Hepatocyte (in vitro differentiated cells): ENCODE measurements at places on chromosomes 6 and 20. TPM values are rescaled to one million over a fixed set of nuclear protein-coding genes. Genes with fewer than 3 reads are reported as not detected.

DNA sequence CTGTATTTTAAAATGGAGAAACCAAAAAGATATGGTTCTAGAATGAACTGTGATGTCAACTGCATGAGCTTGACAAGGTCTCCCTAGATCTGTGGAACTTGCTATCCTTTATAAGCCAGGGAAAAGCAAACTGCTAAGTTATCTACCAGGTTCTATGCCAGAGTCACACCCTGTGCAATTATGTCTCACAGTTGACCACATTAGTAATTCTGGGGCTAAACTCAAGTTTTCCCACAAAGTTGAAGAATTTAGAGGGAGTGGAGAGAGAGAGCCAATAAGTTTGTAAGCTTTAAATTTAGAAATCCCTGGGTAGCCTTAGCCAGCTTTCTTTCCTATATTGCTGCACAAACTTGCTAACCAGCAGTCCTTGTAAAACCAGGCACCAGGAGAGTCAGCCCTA lies 407.0 kb upstream of the SASH1 start:
- H3K4me3 ChIP-seq, result no peak overlapping the region
- H3K36me3 ChIP-seq, result no peaks in the 10 kb centered on the region
- H3K27ac ChIP-seq, result no peak overlapping the region
- no peaks in the 10 kb centered on the region for H3K27me3 ChIP-seq
- DNase-seq, result no peak

GRCh38 chr6:14280006-14280510 lies 162.5 kb downstream of the CD83 start:
- no peak for DNase-seq

- no peaks in the 10 kb centered on the region for H3K27me3 ChIP-seq
- H3K36me3 ChIP-seq, result no peaks in the 10 kb centered on the region
- no peak for DNase-seq
- no peak overlapping the region for H3K27ac ChIP-seq
- no peak overlapping the region for H3K4me3 ChIP-seq
Measured at GRCh38 chr6:154234019-154234772, 122.4 kb downstream of the IPCEF1 start.

DNA sequence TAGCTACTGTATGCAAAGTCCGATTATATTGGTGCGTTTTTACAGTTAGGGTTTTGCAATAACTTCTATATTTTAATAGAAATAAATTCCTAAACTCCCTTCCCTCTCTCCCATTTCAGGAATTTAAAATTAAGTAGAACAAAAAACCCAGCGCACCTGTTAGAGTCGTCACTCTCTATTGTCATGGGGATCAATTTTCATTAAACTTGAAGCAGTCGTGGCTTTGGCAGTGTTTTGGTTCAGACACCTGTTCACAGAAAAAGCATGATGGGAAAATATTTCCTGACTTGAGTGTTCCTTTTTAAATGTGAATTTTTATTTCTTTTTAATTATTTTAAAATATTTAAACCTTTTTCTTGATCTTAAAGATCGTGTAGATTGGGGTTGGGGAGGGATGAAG lies 13.7 kb upstream of the PLCG1 start:
- H3K27ac ChIP-seq, result peak overlapping the region; percentile 45
- DNase-seq, result no peak
- no peaks in the 10 kb centered on the region for H3K36me3 ChIP-seq
- no peaks in the 10 kb centered on the region for H3K27me3 ChIP-seq
- no peaks in the 10 kb centered on the region for H3K4me1 ChIP-seq

GRCh38 chr6:150759483-150759882 lies 106.0 kb upstream of the MTHFD1L start:
- H3K27ac ChIP-seq, result no peak overlapping the region
- H3K36me3 ChIP-seq, result no peaks in the 10 kb centered on the region
- no peak overlapping the region for H3K4me3 ChIP-seq
- H3K27me3 ChIP-seq, result no peaks in the 10 kb centered on the region

- no peak overlapping the region for H3K27ac ChIP-seq
- H3K27me3 ChIP-seq, result no peaks in the 10 kb centered on the region
- no peak overlapping the region for H3K4me3 ChIP-seq
- no peaks in the 10 kb centered on the region for H3K4me1 ChIP-seq
- no peak for DNase-seq
Measured at GRCh38 chr20:55953201-55953600, 52.1 kb downstream of the CBLN4 start.

AIG1 gene
- total RNA-seq, result 102 and 103 TPM in 2 replicates
